ENCODE measurements at places on chromosomes 3 and 15.

DNA sequence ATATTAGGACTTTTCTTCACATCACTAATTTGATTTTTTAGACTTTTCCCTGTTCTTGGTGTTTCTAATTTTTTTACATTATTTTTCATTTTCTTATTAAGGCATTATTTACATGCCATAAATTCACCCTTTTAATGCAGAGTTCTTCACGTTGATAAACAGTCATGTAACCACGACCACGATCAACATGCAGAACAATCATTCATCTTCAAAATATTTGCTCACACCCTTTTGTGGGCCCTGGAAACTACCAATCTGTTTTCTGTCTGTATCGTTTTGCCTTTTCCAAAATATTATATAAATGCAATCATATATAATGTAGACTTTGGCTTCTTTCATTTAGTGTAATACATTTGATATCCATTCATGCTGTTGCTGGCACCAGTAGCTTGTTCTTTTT lies 48.7 kb downstream of the ARRDC4 start:
- DNase-seq = no peak

DNA sequence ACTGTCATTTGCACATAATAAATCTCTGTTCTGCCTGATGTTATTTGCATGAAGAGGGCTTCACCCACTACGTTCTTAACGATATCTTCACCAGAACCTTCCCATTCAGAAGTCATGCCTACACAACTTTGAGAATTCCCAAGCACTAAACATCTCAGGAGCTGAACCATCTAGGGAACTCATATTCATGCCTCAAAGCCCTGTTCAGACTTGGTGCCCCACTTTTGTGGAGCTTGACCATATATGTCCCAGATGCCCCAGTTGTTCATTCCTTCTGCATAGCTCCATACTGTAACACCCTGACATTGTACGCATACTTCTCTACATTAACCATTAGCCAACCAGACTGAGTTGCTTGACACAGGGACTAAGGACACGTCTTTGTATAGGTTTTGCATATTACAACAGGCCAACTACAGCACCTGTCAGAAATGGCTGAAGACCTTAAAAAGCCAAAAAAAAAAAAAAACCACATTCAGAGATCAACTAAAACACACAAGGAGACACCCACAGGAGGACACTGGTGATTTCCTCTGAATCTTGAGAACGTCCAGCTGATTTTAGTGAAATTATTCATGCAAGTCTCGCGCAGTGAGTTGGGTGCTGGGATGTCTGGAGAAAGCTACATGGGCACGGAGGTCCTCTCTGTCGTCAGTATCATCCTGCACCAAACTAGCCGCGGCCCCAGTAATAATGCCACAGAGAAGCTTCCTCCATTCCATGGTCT lies 141.4 kb downstream of the FOXP1 start:
- no peak for DNase-seq

GRCh38 chr3:156033428-156033827 lies 87.0 kb upstream of the KCNAB1 start:
- DNase-seq = no peak

GRCh38 chr15:48646331-48646730 lies 822 bp upstream of the FBN1 start:
- no peak for DNase-seq

DNA sequence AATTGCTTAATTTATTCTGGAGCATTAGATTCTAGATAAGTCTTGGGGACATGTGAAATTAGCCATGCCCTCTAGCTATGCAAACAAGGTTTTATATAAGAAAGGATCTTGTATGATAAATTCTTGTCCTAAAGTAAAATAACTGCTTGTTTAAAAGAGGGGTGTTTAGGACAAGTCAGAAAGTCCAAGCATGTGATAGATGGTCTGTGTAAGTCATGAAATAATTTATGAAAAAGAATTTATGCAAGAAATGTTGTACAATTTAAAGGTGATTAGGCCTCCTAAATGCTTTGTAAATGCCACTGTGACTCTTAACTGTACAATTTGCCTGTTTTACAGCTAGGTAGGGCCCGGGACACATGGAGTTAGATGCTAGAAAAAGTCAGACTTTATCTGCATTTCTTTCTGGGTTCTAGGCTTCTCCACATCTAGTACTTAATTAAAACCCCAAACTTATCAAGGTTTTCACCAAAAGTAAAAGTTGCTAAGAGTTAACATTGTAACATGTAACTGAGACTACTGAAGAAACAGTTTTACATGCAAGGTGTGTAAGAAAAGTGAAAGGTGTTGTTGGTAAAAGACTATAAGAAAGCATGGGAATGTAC lies 13.2 kb downstream of the LINS1 start:
- no peak for DNase-seq

DNA sequence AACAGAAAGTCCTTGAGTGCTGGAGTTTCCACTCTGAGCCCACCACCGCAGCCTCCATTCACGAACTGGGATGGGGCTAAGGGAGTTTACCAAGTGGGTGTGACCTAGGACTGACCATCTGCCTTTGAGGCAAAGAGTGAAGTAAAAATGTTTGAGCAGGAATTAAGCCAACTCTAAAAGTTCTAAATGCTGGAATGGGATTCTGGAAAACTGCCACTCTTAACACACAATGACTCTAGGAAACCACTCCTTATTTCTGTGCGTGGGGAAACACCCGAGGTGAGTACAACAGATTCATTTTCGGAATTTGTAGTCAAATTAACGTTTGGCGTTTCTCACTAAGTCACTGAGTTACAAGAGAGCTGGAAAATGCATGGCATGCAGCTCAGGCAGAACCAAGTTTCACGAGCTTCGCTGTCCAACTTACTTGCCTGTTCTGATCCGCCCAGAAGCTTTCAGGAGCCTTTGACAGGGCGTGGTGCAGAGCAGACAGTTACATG lies 31.6 kb downstream of the ISL2 start:
- DNase-seq = no peak

DNA sequence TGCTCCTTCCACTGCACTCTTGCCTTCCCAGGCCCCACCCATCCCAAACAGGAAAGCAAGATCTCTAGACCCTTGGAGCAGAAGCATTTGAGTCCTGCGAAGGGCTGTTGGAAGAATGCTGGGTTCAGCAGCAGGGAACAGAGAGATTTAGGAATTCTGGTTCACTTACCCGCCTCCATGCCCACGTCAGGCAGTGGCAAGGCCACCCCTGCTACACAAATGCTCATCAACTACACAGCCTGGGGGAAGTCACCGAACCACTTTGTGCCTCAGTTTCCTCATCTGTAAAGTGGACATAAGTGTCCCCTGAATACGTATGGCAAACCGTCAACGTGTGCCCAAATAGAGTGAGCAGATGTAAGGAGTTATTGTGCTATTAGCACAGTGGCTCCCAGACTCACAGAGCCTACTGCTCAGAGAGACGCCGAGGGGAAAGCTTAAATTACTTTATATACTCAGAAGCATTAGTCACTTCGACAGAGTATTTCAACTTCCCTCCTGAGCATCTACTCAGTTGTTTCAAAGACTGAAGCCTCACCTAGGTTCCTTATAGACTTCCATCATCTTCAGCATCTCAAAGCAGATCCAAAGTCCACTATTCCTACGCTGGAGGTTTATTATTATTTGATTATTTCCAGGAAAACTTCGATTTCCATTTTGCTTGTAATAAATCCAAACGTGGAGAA lies 905 bp downstream of the HOMER2 start:
- no peak for DNase-seq

- no peak for DNase-seq
These were observed 184.4 kb downstream of the VGLL4 start for GRCh38 chr3:11459186-11459824.
